ENCODE measurements at places on chromosomes 12 and 14.

DNA sequence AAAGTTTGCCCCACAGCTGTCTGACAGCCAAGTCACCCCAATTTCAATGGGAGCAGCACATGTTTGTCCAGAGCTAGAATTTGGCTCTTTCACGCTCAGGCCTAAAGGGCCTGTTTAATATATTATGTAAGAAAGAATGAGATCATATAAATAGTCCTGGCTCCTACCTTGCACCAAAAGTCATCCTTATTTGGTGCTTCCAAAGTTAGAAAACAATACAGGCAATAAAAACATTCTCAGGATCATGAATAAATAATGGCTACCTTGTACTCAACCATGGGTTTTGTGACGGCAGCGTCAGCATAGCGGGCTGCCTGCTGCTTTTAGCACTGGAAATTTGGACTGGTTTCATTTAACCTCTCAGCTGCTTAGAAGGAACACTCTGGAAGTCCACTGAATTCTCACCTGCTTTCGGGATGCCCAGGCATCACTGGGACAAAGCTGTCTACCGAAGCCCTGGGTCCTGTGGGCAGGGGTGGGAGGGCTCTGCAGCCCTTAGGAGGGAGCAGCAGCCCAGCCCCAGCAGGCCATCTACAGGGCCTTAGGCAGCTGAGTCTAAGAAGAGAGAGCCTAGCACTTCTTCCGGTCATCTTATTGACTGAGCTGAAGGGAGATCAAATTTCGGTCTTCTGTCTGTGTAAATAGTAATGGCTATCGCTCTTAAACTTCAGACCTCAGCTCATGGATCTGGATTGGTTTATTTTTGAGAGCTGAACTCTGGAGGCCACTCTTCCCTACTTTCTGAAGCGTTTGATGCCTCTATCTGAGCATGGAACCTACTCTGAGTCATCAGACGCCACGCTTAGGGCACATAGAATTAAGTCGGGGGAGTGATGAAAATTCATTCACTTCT, 106.5 kb downstream of the SAMD4A start:
- no peak for DNase-seq

DNA sequence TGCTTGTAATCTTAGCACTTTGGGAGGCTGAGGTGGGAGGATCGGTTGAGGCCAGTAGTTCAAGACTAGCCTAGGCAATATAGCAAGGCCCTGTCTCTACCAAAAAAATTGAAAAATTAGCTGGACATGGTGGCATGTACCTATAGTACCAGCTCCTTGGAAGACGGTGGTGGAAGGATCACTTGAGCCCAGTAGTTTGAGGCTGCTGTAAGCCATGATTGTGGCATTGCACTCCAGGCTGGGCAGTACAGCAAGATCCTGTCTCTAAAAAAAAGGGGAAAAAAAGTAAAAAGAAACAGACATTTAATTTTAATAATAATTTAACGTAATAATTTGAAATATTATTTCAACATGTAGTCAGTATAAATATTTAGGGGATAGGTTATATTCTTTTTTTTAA, 16.1 kb downstream of the MON2 start:
- DNase-seq, result no peak

DNA sequence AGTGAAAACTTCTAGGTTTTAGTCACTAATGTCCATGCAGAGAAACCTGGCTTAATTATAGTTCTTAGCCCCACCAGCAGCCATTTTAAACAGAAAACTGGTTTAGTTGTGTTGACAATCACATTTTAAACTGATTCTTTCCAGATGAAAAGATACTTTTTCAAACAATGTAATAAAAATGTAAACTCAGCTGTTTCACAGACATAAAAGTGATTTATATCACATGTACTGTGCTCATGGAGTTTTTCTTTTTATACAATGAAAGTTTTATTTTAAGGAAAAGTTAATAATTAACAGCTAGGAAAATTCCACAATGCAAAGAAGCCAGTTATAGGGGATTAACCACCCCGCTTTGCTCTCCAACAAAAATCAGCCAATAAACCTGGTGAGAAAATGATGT, 129.7 kb downstream of the PAX9 start:
- no peak for DNase-seq

- no peak for DNase-seq
These were observed 8.6 kb downstream of the RAN start for GRCh38 chr12:130880411-130880885.

- no peak for DNase-seq
These were observed 7.5 kb downstream of the REC8 start for GRCh38 chr14:24179294-24179960.

GRCh38 chr14:21300892-21301291, 21.0 kb downstream of the RPGRIP1 start:
- DNase-seq, result no peak

DNA sequence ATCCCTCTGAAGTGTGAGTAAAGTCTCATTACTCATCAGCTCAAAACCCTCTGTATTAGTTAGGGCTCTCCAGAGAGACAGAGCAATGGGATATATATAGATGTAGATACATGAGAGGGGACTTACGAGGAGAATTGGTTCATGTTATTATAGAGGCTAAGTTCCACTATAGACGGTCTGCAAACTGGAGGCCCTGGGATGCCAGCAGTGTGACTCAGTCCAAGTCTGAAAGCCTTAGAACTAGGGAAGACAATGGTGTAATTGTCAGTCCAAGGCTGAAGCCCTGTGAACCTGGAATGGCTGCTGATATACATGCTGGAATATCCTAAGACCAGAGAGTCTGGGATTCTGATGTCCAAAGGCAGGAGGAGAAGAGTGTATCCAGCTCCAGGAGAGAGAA, 57.3 kb upstream of the CEP83 start:
- DNase-seq, result no peak

- no peak for DNase-seq
These were observed 34.6 kb downstream of the ZFP36L1 start for GRCh38 chr14:68758301-68758700.

DNA sequence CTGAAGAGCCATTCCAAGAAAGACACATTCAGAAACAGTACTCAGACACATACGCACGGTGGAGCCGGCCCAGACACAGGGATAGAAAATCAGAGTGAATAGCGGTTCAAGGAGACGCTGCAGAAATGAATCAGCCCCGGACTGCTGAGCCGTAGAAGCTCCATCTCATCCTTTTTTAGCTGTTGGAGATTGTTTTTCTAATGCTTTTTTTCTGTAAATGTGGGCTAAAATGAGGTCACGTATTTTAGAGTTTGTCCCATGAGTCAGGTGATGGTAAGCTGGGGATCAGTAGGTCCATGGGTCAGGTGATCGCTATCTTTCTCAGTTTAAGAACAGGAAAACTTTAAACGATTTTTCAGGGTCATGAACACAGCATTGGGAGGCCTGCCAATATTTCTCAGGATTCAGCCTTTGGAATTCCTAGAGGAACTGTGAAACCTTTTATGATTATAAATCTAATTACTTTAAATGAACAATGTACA, 202.4 kb downstream of the ITPR2 start:
- no peak for DNase-seq

- no peak for DNase-seq
These were observed 29.5 kb downstream of the PPP4R4 start for GRCh38 chr14:94203473-94204210.

All from fibroblast of the conjunctiva (primary cell).